Hypothalamus (tissue), 51 donors: ENCODE measurements at places on chromosomes 11 and 22.

GRCh38 chr22:46069521-46070214 lies 80.7 kb upstream of the PPARA start:
- peak; percentile 90 for DNase-seq

DNA sequence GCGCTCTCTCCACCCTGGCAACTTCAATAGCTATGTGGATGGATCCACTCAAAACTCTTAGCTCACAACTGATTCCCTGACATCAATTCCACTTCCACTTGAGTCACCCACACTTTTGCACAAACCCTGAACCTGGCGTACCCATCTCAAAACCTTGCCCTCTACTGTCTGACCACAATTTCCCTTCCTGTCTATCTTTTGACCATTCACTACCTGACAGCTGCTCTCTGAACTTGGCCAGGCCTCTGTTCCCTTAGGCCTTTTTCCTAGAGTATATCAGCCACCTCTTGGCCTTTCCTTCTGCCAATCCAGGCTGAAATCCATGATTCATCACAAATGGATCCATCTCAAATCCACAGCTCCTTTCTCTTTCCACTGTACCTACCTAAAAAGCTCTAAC lies 106.0 kb downstream of the RPL27A start:
- no peak for DNase-seq

DNA sequence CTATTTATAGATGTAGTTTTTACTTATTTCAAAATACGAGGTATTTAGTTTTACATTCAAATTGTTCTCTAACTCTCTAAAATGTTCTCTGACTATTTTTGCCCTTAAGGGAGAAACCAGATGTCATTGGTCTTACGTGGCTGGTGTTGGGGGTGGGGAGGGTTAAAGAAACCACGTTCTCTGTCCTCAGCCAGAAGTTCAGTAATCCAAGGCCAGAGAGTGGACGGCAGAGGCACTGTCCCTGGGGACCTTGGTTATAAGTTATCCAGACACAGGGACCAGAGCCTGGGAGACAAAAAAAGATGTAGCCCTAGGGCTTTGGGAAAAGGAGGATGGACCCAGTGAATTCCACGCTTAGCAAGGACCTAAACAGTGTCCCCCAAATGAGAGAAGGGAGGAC lies 706 bp upstream of the OR51E1 start:
- DNase-seq, result no peak

DNA sequence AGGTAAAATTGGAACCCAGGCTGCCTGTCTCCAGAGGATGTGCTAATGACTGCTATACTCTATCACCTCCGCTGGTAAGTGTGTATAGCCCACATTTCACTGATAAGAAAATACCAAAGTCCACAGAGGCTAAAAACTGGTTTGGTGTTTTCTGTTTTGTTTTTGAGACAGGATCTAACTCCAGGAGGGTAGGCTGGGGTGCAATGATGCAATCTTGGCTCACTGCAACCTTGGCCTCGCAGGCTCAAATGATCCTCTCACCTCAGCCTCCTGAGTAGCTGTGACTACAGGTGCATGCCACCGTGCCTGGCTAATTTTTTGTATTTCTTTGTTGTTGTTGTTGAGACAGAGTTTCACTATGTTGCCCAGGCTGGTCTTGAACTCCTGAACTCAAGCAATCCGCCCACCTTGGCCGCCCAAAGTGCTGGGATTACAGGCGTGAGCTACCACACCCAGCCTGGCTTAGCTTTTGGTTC lies 409.8 kb downstream of the LARGE1 start:
- DNase-seq, result no peak

- no peak for DNase-seq
Observed at GRCh38 chr22:35608088-35608487, 9.0 kb downstream of the MB start.

- no peak for DNase-seq
Observed at GRCh38 chr11:19814421-19814820, 101.8 kb downstream of the NAV2 start.

DNA sequence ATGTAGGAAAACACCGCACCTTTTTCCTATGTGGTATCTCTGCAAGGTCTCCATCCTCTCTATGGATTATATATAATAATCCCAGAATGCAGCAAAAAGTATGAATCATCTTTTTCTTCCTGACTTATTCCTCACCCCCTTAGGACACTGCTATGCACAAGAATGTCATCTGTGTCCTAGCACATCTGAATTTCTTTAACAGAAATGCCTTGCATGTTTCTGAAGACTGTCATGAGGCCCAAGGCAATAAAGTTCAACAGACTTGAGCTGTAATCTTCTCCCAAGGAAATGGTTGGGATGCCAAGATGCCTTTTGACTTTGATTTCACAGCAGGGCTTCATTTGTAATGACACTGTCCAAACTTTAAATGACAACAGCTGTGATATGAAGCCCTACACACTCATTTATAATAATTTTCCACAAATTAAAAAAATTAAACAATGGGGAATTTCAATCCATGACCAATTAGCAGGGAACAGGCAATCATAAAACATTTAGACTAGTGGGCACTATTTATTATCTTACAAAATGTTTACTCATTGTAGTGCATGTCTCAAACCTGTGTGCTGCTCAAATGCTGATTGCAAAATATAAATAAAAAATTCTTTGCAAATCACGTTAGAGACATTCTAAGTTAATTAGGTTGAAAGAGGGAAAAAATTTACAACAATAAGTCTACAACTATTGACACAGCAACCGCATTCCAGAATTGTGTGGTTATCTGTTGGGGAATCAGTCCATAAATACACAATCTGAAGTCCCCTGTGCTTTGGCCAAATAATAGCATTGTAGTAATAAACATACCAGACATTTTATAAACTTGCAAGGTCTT lies 242.3 kb downstream of the SWAP70 start:
- no peak for DNase-seq

DNA sequence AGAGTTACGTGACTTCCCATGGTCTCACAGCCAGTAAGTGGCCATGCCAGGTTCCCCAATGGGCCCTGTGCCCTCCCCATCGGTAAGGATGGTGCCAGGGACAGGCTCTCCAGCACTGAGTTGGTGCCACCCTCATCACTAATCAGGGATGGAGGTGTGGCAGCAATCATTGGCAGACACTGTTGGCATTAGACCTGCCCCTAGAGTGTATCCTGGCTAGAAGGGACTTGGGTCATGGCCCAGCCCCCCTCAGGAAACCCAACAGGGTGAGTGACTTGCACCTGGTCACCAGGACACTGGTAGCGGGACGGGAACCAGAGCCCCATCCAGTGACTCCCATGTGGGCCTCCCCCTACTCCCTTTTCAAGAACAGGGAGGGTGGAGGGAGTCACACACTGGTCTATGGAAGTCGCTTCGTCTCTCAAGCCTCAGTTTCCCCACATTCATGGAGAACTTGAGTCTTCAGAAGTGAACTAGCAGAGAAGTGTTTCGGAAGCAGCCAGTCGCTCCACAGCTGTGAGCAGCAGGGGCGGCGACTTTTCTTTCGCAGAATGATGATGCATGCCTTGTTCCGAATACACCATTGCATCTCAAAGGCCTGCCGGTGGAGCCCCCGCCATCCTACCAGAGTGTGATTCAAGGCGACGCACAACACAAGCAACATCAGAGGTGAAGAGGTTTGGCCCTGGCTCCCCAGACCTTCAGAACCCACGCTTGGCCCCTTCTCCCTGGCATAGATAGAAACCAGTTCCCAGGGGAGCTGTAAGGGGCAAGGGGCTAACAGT lies 12.9 kb downstream of the MS4A10 start:
- DNase-seq, result no peak

DNA sequence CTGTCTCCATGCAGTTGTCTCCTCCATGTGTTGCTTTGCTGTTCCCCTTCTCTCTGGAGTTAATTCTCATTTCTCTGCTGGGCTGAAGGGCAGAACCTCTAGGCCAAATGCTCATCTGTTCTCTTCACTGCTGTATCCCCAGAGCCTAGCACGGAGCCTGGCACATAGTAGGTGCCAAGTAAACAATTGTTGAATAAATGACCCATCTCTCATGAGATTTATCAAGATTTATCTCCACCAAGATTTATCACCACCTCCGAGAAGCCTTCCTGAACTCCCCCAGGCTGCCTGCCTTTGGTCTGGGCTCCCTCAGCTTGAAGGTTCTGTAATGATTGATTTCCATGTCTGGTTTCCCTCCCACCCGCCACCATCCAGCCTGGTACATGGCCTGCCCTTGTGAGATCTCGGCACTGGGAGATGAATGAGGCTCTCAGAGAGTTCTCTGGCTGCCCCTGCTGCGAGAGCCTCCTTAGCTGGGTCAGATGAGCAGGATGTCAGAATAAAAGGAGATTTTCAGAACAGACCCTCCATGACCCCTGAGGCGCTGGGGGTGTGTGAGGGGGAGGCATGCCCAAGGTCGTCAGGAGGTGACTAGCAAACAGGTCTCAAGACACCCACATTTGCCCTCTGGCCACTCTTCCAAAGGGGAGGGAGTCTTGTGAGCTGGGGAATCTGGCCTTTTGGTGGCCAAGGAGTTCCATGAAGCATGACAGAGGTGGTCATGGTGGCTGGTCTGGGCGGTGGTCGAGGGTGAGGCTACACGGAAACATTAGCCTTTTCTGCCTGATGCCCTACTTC lies 2.4 kb upstream of the GDPD5 start:
- DNase-seq, result no peak

DNA sequence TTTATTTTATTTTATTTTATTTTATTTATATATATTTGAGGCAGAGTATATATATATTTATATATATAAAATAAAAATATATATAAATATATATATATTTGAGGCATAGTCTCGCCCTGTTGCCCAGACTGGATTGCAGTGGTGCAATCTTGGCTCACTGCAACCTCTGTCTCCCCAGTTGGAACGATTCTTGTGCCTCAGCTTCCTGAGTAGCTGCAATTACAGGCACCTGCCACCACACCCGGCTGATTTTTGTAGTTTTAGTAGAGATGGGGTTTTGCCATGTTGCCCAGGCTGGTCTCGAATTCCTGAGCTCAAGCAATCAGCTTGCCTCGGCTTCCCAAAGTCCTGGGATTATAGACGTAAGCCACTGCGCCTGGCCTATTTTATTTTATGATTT lies 31.4 kb downstream of the ACO2 start:
- no peak for DNase-seq

DNA sequence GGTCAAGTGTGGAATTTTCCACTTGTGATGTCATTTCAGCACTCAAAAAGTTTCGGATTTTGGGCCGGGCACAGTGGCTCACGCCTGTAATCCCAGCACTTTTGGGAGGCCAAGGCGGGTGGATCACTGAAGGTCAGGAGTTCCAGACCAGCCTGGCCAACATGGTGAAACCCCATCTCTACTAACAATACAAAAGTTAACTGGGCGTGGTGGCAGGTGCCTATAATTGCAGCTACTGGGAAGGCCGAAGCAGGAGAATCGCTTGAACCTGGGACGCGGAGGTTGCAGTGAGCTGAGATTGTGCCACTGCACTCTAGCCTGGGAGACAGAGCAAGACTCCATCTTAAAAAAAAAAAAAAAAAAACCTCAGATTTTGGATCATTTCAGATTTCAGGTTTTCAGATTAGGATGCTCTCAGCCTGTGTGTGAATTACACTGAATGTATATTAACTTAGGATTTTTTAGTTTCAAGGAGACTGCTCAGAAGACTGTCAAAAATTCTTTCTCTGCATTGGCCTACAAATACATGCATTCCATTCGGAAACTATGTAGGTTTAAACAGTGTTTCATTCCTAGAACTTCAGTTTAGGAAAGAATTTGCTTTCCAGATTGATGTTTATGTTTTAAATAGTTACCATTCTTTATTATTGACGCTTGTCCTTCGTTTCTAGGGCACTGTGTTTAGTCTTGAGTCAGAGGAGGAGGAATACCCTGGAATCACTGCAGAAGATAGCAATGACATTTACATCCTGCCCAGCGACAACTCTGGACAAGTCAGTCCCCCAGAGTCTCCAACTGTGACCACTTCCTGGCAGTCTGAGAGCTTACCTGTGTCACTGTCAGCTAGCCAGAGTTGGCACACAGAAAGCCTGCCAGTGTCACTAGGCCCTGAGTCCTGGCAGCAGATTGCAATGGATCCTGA lies 48.0 kb downstream of the BID start:
- no peak for DNase-seq

DNA sequence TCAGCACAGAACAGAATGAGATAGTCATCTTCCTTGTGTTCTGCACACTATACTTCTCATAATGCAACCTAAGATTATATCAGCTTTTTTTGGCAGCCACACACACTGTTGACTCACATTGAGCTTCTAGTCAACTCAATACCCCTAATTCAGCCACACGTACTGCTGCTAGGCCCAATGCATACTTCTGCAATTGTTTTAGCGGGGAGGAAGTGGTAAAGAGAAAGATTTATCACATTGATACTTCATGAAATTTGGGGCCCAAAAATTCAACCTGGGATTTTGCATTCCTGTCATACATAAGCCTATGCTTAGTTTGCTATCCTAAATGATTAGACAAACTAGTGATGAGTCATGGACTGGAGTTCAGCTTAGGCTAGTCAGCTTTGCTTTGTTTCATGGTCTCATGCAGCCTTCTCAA lies 8.6 kb upstream of the UPB1 start:
- DNase-seq, result no peak
